LHCN-M2 (cell line): ENCODE measurements at places on chromosomes 1 and 21. TPM values are rescaled to one million over a fixed set of nuclear protein-coding genes. Genes with fewer than 3 reads are reported as not detected.

DNA sequence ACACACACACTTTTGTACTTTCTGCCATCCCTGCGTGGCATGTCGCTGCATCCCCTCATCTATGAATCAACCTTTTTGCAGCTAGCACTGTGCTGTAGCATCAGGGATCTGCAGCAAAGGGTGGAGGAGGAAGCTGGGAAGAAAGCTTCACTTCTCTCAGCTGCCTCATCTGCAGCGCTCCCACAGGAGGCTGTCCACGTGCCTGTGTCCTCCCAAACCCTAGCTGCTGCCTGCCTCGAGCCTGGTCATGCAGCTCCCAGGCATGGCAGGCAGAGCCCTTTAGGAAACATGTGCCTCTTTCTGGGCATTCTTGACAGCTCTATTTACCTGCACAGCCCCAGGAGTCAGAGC, 262.1 kb upstream of the SGIP1 start:
- DNase-seq = peak; percentile 56

GRCh38 chr1:199550199-199551065, 477.1 kb upstream of the NR5A2 start:
- peak; percentile 20 for DNase-seq

GRCh38 chr1:6040444-6040843, 5.2 kb upstream of the KCNAB2 start:
- DNase-seq = no peak

- DNase-seq = peak; percentile 32
Observed at GRCh38 chr1:19361611-19362147, 49.6 kb downstream of the SLC66A1 start.

DNA sequence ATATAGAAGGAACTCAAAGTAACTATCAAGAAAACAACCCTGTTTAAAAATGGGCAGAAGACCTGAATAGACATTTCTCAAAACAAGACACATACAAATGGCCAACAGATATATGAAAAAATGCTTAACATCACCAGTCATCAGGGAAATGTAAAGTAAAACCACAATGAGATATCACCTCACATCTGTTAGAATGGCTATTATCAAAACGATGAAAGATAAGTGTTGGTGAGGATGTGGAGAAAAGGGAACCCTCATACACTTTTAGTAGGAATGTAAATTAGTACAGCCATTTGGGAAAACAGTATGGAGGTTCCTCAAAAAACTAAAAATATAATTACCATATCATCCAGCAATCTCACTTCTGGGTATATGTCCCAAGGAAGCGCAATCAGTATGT, 3.0 kb downstream of the CTSS start:
- DNase-seq = no peak

DNA sequence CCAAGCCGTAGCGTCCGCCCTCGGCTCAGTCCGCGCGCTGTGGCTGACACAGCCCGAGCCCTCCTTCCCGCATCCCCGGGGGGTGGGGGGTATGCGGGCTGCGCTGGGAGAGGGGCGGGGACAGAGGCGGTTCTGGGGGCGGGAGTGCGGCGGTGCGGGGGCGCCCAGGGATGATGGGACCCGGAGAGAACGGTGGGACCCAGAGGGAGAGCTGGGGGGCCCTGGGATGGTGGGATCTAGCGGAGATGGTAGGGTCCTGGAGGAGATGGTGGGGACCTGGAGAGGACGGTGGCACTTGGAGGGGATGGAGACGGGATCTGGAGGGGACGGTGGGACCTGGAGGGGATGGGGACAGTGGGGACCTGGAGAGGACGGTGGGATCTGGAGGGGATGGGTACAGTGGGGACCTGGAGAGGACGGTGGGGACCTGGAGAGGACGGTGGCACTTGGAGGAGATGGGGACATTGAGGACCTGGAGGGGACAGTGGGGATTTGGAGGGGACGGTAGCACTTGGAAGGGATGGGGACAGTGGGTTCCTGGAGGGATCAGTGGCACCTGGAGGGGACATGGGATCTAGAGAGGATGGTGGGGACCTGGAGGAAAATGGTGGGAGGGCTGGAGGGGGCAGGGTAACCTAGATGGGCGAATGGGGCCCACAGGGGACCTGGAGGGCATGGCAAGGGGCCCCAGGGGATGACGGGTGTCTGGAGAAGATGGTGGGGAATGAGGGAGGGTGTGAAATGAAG, 477 bp downstream of the SNAP47 start:
- DNase-seq = no peak

GRCh38 chr1:1313500-1314236, 5.3 kb downstream of the PUSL1 start:
- DNase-seq = no peak

DNA sequence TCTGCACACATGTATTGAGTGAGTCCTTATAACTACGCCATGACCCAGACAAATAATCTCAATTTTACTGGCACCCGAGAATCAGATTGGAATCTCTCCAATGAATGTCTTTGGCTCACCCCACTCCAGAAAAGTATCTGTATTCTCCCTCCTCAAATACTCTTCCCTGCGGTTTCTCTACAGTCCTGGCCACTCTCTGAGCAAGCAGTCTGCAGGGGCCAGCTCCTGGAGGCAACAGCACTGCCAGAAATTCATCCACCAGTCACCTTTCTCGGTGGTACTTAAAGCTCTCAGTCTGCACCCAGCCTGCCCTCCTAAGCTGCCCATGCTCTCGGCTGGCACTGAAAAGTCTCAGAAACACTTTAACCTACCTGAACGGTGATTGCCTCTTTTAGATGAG, 16.1 kb upstream of the LYST start:
- DNase-seq = no peak

DNA sequence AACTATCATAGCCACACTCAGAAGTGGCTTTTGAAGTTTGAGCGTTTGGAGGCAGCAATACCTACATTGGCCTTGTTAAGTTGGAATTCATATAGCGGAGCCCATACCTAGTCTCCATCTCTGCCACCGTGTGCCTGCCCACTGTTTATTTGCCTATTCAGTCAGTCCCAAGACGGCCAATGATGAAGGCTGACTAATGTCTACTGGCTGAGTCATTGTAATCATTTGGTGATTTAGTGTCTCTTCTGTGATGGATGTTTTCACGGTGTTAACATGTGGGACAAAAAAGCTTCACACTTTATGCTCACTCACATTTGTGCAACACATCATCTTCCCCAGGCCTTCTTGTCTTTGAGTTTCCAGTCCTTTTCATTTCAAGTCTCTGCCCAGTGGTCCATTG, 92.6 kb upstream of the PBX1 start:
- no peak for DNase-seq

DNA sequence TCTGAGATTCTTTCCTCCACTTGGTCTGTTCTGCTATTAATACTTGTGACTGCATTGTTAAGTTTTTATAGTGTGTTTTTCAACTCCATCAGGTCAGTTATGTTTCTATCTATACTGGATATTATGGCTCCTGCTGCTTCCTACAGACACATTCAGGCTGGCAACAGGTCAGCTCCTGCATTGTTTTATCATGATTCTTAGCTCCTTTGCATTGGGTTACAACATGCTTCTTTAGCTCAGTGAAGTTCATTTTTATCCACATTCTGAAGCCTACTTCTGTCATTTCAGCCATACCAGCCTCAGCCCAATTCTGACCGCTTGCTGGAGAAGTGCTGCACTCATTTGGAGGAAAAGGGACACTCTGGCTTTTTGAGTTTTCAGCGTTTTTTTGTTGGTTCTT, 37.3 kb upstream of the F3 start:
- no peak for DNase-seq

DNA sequence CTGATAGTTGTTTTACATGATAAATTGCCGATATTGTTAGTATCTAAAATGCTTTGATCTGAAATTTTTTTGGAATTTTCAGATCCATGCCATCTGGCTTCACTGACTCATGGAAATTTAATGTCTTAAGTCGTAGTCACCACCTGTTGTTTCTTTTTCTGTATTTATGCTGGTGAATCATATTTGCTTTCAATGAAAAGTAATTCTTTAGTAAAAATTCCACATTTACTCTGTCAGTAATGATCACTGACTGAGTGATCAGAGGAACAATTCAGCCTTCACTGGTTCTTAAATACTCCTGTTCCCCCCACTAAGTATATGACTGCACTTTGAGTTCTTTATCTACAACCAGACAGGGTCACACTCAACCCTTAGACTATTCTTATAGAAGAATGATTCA, 185.6 kb upstream of the NRIP1 start:
- peak; percentile 88 for DNase-seq

DNA sequence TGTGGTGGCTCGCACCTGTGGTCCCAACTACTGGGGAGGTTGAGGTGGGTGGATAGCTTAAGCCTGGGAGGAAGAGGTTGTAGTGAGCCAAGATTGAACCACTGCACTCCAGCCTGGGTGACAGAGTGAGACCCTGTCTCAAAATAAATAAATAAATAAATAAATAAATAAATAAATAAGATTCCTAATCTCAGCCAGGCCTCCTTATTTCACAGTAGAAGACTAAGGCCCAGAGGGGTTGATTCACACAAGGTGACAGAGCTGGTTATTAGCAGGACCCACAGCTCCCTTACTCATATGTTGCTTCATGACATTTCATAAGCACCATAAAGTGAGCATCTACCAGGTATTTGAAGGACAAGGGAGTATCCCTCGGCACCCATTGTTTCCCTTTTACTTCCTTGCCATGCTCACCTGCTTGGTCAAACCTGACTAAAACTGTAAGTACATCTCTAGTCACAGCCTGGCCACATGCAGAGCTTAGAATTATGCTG, 32.7 kb downstream of the ALG14 start:
- no peak for DNase-seq

DNA sequence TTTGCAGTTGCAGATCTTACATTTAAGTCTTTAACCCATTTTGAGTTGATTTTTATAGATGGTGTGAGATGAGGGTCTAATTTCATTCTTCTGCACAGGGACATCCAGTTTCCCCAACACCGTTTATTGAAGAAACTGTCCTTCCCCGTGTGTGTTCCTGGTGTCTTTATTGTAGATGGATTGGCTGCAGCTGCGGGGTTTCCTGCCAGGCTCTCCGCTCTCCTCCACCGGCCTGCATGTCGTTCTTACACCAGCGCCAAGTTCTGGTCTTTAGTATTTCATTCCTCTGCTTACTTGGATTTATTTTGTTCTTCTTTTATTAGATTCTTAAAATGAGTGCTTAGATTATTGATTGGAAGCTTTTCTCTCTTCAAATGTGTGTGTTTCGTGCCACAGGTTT, 98.9 kb upstream of the COL6A1 start:
- DNase-seq = no peak

GRCh38 chr1:168096296-168097165, 40.2 kb downstream of the GPR161 start:
- no peak for DNase-seq

DNA sequence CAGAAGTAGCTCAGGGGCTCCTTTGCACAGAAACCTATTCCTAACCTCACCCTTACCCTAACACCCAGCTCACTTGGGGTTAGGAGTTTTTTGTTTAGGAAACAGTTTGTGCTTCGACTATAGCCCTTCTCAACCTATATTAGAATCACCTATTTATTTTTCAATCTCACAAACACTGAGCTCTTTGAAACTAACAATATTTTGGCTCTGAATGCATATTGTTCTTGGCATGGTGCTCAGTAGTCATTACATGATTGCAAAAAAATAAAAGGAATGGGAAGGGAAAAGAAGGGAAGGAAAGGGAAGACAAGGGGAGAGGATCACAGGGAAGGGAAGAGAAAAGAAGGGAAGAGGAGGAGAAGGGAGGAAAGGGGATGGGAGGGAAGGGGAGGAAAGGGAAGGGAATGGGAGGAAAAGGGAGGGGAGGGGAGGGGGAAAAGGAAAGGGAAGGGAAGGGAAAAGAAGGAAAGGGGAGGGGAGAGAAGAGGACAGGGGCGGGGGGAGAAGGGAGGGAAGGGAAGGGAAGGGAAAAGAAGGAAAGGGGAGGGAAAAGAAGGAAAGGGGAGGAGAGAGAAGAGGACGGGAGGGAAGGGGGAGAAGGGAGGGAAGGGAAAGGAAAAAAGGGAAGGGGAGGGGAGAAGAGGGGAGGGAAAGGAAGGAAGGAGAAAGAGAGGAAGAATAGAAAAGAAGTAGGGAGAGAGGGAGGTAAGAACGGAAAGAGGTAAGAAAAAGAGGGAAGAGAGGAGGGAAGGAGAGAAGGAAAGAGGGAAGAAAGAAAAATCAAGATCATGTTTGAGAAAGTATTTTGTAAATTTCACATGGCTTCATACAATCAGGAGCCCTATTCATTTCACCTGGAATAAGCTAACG, 484.1 kb upstream of the NFIA start:
- no peak for DNase-seq

DNA sequence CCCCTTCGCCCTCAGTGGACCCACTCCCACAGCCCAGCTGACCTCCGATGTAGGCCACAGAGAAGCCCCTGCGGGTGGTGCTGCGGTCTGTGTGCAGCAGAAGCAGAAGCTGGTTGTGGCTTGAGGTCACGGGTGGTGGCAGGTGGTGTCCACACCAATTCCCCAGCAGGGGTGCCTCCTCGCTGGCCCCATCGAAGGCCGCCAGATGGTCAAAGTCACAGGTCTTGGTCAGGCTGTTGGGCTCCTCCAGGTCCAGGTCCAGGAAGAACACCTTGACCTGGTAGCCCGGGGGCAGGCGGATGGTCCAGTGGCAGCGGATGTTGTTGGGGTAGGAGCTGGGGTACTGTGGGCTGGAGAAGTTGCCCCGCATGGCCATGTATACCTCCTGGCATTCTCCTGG, 13.1 kb downstream of the CDCP2 start:
- DNase-seq = no peak

DNA sequence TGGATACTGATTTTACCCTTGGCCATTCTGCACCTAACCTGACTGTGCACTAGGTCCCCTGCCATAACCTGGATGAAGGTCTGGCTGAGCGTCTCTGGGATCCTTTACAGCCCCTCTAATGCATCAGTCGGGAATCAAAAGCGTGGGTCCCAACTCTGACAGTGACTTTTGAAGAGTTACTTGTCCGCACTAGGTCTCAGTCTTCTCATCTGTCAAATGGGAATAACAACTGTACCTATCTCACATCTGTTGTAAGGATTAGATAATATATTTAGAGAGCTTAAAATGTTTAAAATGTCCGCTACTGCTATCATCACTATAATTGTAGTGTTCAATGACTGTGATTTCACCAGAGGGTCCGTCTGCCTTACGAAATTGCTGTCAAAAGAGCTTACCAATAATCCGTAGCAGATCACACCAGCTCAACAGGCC, 746 bp downstream of the TADA1 start:
- DNase-seq = no peak

DNA sequence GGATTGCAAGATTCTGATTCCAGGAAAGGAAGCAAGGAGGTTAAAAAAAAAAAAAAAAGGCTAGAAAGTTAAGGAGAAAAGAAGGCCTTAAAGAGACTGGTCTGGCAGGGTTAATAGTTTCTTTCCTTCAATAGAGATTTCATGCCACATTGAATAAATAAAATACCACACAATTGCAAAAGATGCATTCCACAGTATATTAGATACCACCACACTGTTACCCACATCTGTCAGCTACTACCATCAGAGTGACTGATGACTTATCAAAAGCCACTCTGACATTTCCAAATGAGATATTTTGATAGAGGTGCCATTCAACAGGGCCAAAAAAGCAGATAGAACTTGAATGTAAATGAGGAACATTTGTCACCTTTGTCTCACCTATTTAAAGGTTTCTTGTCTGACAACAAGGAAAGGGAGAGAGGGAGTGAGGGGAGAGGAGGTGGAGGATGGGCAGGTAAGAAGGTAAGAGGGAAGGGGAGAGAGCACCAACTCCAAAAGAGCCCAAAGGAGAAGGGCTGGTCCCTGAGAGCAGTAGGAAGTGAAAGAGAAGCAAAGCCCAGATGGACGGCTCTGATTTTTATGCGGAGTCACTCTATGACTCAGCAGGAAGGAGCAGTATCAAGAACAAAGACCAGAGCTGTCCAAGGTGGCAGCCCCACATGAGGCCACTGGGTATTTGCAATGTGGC, 38.3 kb downstream of the LRRN2 start:
- DNase-seq = peak; percentile 75

NBPF6 gene
- total RNA-seq = not detected in 2 replicates

IGSF3 gene
- total RNA-seq = 0.98 and 1.2 TPM in 2 replicates

COA7 gene
- total RNA-seq = 13.2 and 15.8 TPM in 2 replicates

LCA5L gene
- 0.58 and 0.98 TPM in 2 replicates for total RNA-seq

TTC22 gene
- not detected in 2 replicates for total RNA-seq
